ENCODE measurements at places on chromosomes 6 and 20.
A peak's percentile ranks its signal among the peaks of the same experiment; 100 is the strongest.

- DNase-seq, result no peak
Observed at GRCh38 chr6:14074476-14075094, 43.0 kb upstream of the CD83 start.

- DNase-seq, result no peak
Observed at GRCh38 chr20:39839399-39840119, 849.5 kb downstream of the MAFB start.

DNA sequence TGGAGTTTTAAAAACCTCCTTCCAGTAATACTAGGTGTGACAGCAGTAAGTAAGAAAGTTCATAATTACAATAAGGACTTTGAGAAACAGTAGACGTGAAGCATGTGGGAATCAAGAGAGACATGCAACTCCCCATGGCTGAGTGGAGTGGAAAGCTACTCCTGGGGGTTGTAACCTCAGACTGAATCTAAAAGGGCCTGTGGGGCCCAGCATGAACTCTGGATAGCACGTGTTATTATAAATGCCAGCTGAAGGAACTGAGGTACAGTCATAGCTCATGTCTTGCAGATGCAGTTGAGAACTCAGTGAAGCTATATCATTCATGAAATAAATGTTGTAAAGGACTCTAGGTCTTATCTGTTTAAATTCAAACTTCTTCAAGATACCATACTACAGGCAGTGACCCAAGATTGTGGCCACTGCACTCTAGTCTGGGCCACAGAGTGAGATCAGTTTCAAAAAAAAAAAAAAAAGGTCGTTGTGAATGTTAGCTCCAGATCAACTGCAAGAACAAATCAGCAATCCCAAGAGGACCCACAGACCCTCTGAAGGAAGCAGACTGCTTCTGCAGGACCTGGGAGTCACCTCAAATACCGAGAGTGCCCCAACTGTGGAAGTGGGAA is 189.3 kb downstream of the TRDN start:
- no peak for DNase-seq

- peak; percentile 81 for DNase-seq
Observed at GRCh38 chr6:134739299-134740026, 210.4 kb downstream of the ALDH8A1 start.

GRCh38 chr6:165854863-165855593 is 192.0 kb upstream of the PDE10A start:
- DNase-seq, result no peak

DNA sequence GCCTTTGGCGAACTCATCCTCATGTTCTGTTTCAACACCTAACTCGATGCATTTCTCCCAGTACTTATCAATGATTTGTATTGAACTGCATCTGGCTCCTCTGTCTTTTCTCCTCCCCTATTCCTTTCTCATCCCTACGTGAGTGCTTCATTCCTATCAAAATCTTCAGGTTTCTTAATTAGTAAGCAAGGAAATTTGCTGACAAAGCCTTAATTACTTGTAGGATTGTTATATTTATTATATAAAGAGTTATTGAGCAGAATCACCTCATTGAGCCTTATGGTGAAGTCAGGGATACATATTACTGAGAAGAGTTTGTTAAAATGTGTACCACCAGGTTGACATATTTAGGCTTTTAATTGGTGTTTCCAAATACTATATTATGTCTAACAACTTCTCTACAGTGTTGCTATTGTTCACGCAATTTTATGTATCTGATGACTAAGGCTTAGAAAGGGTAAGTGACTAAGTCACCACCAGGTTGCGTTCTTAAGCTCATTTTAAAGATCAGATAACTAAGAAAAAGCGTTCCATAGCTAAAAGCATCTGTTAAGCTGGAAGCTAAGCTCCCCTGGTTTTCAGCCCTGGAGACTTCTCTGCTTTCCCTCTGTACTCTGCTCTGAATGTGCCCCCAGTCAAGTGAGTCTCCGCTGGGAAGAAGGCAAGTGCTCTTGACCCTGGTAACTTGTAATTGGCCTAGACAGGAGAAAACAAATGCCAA is 18.9 kb downstream of the SCGN start:
- no peak for DNase-seq

DNA sequence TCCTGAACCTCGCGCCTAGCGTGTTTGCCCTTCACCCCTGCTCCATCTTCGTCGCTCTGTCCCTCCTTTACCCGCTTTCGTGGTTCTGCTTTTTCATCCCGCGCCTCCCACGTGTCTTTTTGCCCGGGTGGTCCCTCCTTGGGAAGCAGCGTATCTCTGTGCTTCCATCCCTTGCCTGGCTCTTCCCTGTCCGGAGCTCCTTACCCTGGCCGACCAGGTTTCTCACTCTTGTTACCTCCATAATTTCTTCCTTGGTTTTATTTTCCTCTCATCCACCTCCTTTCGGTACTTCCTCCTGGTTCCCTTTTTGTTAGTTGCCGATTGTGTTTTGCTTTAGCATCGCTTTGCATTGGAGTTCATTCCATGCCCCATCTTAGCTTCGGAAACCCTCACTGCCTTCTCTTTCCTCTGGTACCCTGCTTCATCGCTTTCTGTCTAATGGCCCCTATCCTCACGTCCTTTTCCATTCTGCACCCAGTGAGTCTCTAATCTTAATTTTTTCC is 735 bp downstream of the FAM135A start:
- DNase-seq, result peak; percentile 18

DNA sequence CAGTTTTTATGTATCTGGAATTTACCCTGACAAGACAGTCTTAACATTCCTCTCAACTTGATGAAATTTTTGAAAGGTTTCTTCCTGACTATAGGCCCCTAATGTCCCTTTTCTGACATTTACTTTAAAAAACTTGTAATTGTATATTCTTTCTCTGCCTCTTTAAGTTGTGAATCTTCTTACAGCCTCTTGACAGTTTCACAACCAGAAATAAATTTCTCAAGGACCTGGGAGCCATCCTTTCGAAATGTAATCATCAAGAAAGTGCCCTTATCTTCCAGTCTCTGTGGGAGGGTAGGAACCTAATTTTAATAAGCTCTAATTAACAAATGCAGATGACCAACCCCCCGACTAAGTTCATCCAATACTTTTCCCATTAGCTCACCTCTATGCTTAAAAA is 403.6 kb upstream of the GJE1 start:
- no peak for DNase-seq

DNA sequence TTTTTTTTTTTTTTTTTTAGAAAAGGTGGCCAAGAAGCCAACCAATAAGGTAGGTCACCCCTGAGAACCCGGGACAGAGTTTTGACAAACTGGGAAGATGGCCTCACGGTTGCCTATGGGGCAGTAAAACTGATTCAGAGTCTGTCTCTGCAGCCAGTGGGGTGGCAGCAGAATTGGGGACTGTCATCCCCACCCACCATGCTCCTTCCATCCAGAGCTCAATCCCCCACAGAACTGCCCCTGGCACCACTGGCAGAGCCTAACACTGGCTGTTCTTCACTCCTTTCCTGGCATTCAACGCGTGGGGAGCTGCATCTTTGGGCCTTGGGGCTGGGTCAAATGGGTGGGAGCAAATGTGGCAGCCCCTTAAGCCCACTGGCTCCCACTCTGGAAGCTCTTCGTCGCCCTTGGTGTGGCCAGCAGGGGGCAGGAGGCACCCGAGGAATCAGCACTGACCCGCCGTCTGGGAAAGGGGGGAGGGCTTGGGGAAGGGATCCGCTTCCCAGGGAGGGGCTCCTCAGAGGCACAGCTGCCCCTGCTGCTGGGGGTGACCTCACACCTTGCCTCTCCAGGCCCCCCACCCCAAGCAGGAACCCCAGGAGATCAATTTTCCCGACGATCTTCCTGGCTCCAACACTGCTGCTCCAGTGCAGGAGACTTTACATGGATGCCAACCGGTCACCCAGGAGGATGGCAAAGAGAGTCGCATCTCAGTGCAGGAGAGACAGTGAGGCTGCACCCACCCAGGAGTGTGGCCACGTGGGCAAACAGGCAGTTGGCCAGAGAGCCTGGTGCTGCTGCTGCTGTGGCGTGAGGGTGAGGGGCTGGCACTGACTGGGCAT is 10.4 kb downstream of the CD40 start:
- peak; percentile 69 for DNase-seq

DNA sequence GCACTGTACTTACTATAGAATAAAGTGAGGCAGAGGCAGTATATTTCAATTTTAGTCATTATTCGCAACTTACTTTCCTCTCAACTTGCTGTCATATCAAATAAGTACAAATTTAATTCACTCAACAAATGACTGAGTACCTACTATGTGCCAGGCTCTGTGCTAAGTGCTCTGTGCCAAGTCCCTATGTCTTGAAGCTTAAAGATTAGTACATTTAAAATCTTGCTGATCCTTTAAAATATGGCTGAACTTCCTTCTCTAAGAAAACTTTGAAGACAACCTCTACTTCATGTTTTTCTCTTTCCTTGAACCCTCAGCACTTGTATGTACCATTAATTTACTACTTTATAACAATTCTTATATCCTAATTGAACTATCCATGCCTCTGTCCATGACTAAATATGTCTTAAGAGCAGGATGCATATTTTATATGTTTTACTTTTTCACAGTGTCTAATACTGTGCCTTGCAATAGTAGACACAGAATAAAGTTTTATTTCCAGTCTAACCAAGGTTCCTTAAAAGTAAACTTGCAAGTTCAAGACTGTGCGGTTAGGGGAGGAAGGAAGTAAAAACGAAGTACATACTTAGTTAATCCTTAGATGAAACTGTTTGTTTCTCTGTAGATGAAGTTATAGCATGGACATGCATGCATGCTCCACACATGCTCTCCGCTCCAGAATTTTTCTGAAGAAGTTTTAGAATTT is 10.0 kb upstream of the LATS1 start:
- no peak for DNase-seq

GRCh38 chr6:43817192-43817591 is 47.2 kb downstream of the VEGFA start:
- no peak for DNase-seq

DNA sequence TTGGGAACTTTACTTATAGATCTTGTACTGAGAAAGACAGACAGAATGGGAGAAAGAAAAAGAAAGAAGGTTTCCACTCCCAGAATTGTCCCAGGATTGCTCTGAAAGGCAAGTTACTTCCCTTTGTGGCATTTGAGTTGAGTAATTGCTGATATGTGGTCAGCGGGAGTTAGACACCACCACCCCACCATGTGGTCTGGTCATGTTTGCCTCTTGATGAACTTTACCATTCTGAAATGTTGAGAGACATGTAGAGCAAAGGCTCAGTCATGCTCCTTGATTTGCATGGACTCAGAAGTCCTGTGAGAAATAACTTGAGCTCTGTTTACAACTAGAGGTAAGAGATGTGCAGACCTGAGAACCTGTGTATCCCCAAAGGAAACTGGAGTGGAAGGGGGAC is 17.1 kb downstream of the TCF21 start:
- DNase-seq, result no peak

GRCh38 chr6:156376091-156376490 is 401.1 kb upstream of the ARID1B start:
- DNase-seq, result no peak

- no peak for DNase-seq
Observed at GRCh38 chr20:45459606-45460005, 9.9 kb upstream of the WFDC2 start.

DNA sequence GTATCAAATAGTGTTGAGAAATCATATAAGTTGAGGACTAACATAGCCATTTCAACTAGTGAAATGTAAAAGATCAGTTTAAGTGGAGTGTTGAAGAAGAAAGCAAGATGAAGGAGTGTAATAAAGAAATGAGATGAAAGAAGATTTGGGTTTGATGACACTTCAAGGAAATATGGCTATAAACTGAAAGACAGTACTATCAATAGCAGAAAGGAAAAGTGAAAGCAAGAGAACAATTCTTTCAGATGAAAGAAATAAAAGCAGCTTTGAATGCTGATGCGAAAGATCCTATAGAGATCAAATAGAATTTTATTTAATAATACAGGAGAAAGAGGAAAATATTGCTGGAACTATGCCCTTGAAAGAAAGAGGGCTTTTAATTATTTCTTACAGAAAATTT is 92.8 kb upstream of the PRSS16 start:
- DNase-seq, result no peak

DNA sequence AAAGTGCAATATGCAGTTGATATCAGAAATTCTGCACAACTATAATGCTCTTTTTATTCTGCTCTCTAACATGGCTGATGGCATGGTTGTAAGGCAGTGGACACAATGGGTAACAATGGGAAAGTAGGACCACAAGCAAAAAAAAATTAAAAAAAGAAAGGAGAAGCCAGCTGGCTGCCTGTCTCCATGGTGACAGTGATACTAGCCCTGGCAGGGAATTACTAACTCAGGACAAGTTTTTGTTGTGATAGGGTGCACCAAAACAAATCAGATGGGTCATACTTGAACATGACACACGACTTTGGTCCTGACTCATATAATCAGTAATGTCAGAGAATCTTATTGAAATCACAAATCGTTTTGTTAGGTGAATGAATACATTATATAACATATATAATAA is 169.4 kb downstream of the TRDN start:
- no peak for DNase-seq

DNA sequence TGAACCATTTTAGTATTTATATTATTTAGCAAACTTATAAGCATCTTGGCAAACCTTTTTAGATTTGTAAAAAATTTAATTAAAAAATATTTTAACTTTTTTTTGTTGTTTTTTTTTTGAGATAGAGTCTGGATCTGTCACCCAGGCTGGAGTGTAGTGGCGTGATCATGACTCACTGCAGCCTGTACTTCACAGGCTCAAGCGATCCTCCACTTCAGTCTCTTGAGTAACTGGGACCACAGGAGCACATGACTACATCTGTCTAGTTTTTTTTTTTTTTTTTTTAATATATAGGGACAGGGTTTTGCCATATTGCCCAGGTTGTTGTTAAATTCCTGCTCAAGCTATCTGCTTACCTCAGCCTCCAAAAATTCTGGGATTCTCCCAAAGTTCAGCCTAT is 161.1 kb downstream of the EYS start:
- DNase-seq, result no peak

- DNase-seq, result no peak
Observed at GRCh38 chr20:38999217-38999616, 37.1 kb downstream of the DHX35 start.

GRCh38 chr6:139064981-139065665 is 36.6 kb downstream of the ABRACL start:
- DNase-seq, result no peak

GRCh38 chr6:111600588-111601445 is 4.9 kb downstream of the TRAF3IP2 start:
- no peak for DNase-seq

- DNase-seq, result no peak
Observed at GRCh38 chr20:24147961-24148360, 159.4 kb upstream of the GGTLC1 start.

DNA sequence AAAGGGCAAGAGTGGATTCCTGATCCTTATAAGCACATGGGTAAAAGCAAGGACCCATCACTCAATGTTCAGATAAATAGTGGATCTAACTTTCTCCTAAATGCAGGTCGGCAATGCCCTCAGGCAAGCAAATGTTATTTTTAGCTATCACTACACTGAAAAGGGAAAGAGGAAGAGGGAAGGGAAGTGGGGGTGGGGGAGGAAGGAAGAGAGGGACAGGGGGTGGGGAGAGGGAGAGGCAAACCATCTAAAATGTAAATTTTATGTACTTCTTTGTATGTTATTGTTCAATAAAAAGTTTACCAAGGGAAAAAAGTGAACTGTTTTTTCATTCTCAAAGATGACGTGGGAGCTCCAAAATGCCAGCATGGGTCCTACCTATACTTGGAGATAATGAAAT is 44.2 kb downstream of the CHD6 start:
- no peak for DNase-seq

- DNase-seq, result peak; percentile 71
Observed at GRCh38 chr6:37131104-37131959, 38.6 kb upstream of the PIM1 start.
